ENCODE measurements at places on chromosomes 3 and 15.

GRCh38 chr3:185420762-185421161, 57.8 kb downstream of the MAP3K13 start:
- H3K27me3 ChIP-seq, result peaks cover 8% of the 10 kb centered on the region
- no peak for DNase-seq
- H3K27ac ChIP-seq, result no peak overlapping the region
- no peak overlapping the region for H3K4me3 ChIP-seq
- H3K36me3 ChIP-seq, result no peaks in the 10 kb centered on the region

DNA sequence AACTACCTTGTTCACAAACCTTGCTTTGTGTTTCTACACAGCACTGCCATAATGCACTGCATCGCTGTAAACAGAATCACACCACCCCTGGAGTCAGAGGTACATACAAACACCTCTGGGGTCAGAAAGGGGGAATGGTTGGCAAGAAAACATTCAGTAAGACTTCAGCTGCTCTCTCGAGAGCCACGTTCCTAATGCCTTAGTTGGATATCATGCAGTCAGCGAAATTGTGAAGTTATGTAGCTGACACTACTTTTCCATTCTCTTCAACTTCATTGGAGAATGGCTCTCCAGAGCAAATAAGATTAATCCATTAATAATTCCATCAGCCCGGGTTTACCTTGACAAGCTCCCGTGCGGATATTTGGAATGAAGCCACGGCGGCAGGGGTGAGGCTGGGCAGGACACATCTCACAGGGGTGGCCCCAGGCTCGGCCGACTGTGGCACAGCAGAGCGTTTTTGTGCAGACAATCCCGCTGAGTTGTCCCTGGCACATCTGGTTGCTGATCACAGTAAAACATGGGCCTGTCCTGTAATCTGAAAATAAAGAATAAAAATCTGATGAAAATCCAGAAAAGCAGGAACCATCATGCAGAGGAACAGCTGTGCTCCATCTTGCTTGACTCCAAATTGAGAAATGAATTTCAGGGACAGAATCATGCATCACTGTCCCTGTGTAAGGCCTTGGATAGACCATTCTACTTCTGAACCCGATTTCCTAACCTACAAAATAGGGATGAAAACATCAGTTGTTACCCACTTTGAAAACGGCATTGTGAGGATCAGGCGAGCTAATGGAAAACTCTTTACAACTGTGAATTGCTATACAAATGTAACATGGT, 108.0 kb downstream of the FBN1 start:
- no peak overlapping the region for H3K4me3 ChIP-seq
- H3K36me3 ChIP-seq, result no peaks in the 10 kb centered on the region
- no peak for DNase-seq
- no peak overlapping the region for H3K27ac ChIP-seq
- H3K27me3 ChIP-seq, result peaks cover 4% of the 10 kb centered on the region

DNA sequence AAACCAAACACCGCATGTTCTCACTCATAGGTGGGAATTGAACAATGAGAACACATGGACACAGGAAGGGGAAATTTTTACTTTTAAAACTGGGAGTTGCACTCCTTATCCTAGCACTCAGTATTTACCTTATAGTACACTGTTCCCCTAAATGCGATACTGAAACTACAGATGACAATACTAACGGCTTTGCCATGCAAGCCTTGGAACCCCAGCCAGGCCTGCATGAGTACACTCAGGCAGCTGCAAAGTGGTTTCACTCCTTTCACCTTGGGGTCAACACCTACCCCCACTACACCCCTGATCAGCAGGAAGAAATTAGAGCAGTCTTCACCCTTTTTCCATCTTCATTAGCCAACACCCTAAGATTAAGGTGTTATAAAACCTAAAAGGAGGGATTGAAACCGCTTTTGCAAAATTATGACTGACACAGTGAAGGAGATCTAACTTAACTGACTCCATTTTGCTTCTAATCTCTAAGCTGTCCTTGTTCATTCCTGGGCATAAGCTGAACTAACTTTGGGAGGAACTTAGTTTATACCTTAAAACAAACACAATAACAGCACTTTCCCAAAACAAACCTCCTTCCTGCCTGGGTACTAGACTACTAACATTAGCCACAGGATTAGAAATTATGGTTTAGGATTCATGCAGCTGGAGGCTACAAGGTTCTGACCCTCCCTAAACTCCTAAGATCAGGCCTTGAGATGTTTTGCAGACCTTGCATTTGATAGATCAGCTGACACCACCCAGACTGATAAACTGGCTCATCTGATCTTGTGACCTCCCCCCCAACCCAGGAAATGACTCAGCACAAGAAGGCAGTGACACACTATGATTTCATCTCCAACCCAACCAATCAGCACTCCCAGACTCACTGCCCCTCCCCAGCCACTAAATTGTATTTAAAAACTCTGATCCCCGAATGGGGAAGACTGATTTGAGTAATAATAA, 452.1 kb upstream of the PPP2R3A start:
- no peaks in the 10 kb centered on the region for H3K4me1 ChIP-seq
- no peak overlapping the region for H3K4me3 ChIP-seq
- no peak for DNase-seq
- peaks cover 2% of the 10 kb centered on the region for H3K27me3 ChIP-seq

DNA sequence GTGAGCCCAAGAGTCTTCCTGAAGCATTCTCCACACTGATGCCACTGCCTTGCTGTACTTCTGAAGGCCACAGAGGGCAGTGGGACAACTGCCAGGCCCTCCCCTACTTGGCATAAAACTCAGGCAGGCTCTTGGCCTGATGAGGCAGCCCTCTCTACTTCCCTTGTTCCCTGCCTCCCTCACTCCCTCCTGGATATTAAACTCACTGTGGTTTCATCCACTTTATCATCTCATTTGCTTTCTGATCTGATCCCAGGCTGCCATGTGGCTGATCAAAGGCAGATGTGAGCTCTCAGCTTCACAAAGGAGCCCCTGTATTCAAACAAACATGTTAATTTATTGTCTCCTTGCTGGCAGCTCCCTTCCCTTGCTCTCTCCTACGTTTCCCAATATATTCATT, 533.5 kb downstream of the IGSF11 start:
- no peaks in the 10 kb centered on the region for H3K4me1 ChIP-seq
- H3K36me3 ChIP-seq, result no peaks in the 10 kb centered on the region
- no peaks in the 10 kb centered on the region for H3K27me3 ChIP-seq
- no peak for DNase-seq
- H3K27ac ChIP-seq, result no peak overlapping the region

DNA sequence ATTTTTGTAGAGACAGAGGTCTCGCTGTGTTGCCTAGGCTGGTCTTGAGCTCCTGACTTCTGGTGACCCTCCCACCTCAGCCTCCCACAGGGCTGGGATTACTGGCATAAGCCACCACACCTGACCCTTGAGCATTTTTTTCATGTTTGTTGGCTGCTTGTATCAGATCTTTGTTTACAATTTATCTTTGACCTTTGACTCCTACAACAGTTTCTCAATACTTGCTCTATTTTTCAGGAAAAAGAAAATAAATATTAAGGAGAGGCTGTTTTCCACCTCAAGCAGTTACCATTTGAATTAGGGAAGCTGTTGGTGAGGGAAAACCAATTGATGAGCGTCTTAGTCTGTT, 44.5 kb downstream of the LIMD1 start:
- H3K27ac ChIP-seq, result no peak overlapping the region
- H3K36me3 ChIP-seq, result peaks cover 26% of the 10 kb centered on the region
- DNase-seq, result no peak

DNA sequence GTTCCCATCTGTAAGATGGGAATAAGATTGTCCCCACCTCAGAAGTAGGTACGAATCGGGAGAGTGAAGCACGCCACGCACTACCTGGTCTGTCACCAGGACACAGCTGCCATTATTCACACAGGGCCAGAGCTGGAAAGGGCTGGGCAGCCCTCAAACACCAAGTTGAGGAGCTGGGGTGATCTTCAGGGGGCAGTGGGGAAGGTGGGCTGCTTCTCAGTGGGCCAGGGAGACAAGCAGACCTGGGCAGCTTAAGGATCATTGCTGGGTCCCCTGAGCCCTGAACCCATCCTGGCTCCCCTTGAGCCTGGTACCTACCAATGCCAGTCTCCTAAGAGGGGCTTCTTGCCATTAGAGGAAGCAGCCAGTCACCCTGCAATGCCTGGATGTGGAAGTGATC, 82.1 kb downstream of the SMAD6 start:
- no peak overlapping the region for H3K4me3 ChIP-seq
- no peak for DNase-seq
- H3K27me3 ChIP-seq, result no peaks in the 10 kb centered on the region
- no peaks in the 10 kb centered on the region for H3K36me3 ChIP-seq

GRCh38 chr15:98923171-98923570, 84.4 kb downstream of the PGPEP1L start:
- no peak for DNase-seq
- no peaks in the 10 kb centered on the region for H3K4me1 ChIP-seq
- H3K27ac ChIP-seq, result no peak overlapping the region

- no peak for DNase-seq
- H3K27me3 ChIP-seq, result no peaks in the 10 kb centered on the region
- H3K27ac ChIP-seq, result peak overlapping the region; percentile 100
- peaks cover 16% of the 10 kb centered on the region for H3K4me1 ChIP-seq
- peak overlapping the region; percentile 88 for H3K4me3 ChIP-seq
Measured at GRCh38 chr15:65790694-65791334, 1.3 kb downstream of the DENND4A start.

GRCh38 chr15:69897061-69897460, 200.7 kb downstream of the TLE3 start:
- no peak overlapping the region for H3K27ac ChIP-seq
- peaks cover 12% of the 10 kb centered on the region for H3K4me1 ChIP-seq
- H3K27me3 ChIP-seq, result peaks cover 12% of the 10 kb centered on the region
- H3K36me3 ChIP-seq, result no peaks in the 10 kb centered on the region
- no peak for DNase-seq
- H3K4me3 ChIP-seq, result no peak overlapping the region

DNA sequence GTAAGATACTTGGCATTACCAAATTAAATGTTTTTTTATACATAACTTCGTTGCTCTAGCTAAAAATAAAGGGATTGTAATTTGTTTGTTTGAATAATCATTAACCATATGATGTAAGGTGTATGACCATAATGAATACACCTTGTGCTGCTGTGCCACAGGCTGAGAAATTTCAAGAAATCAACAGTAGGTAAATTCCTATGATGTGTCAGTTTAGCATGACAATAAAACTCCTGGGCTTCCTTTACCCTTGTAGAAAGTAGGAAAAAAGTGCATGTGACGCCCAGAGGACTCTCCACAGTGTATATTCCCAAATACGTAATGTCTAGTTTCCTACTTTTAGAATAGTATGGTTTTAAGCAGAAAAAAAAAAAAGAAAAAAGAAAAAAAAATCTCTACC, 208.1 kb downstream of the SATB1 start:
- peaks cover 5% of the 10 kb centered on the region for H3K4me1 ChIP-seq
- H3K36me3 ChIP-seq, result no peaks in the 10 kb centered on the region
- no peak overlapping the region for H3K4me3 ChIP-seq
- no peak overlapping the region for H3K27ac ChIP-seq
- no peak for DNase-seq

- H3K27me3 ChIP-seq, result peaks cover 10% of the 10 kb centered on the region
- H3K27ac ChIP-seq, result no peak overlapping the region
- DNase-seq, result no peak
- no peak overlapping the region for H3K4me3 ChIP-seq
- no peaks in the 10 kb centered on the region for H3K36me3 ChIP-seq
Measured at GRCh38 chr3:99776516-99777209, 41.0 kb upstream of the CMSS1 start.

DNA sequence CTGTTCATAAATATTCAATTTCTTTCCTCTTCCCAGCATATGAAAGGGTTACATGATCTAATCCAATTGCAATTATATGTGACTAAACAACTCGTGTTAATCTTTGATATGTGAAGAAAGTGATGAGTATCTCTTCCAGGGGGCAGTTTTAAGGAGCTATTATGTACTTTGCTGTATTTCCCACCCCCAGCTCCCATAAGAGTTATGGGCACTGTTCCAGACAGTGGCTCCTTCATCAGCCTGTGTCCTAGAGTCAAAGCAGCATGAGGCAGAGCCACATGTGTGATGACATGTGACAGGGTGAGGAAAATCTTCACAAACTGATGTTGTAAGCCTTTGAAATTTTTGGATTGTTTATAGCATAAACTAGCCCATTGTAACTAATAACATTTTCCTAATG, 315.4 kb downstream of the DIPK2A start:
- H3K27me3 ChIP-seq, result peaks cover 4% of the 10 kb centered on the region
- H3K27ac ChIP-seq, result no peak overlapping the region
- H3K4me1 ChIP-seq, result no peaks in the 10 kb centered on the region

Measured in memory B cell (primary cell).